LoVo (cell line): ENCODE measurements at places on chromosomes 1 and 21.
A peak's percentile ranks its signal among the peaks of the same experiment; 100 is the strongest.

DNA sequence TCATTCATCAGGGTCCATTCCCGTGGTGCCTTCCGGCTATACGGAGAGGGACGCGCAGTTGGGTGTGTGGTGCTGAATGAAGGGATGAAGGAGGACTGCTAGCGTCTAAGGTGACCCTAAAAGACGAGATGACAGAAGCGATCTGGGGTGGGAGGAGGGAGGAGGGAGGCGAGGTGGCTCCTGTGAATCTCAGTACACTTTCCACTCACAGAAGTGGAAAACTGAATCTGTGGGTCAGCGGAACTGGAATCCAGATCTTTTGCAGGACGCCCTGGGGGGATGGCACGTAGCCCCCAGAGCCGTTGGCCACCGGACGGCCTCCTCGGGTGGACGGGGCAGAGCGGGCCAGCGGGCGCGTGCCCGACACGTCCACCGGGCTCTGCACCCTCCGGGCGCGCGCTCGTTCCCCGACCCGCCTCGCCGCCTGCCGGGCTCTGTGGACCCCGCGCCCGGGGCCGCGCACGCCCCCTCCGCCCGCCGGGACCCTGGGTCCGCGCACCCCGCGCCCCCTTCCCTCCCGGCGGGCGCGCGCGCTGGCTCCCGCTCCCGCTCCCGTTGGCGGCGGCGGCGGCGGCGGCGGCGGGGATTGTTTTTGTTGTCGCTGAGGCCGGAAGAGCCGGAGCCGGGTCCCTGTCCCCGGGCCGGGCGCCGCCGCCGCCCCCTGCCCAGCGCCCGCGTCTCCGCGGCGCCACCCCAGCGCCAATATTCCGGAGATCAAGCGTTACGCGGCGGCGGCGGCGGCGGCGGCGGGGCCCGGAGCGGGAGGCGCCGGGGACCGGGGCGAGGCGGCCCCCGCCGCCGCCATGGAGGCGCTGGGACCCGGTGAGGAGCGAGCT lies at the start of gene AGO4:
Gene AGO4, plus strand, starts transcription at position 403 of the 836 bp plus-strand sequence. Its CDS starts 401 bp downstream, at position 804.
- peak; percentile 25 for DNase-seq

DNA sequence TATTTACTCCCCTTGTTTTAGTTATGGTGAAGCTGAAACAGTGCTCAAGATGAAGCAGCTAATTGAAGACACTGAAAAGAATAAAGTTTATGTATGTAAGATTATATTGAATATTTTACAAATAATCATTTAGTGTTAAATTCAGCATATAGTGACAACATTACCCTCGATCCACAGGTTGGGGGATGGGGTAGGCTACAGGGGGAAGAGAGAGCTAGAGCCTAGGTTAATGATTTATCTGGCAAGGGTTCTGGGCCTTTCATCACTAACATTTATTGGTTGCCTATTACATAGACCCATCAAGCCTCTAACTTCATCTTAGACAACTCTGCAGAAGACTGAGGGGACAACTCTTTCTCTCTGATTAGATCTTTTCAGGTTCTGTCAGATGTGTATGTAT lies 21.3 kb downstream of the ZCCHC17 start:
- no peak for DNase-seq

- DNase-seq: peak; percentile 70
Measured at GRCh38 chr21:17925000-17925610, 105.9 kb upstream of the C21orf91 start.

DNA sequence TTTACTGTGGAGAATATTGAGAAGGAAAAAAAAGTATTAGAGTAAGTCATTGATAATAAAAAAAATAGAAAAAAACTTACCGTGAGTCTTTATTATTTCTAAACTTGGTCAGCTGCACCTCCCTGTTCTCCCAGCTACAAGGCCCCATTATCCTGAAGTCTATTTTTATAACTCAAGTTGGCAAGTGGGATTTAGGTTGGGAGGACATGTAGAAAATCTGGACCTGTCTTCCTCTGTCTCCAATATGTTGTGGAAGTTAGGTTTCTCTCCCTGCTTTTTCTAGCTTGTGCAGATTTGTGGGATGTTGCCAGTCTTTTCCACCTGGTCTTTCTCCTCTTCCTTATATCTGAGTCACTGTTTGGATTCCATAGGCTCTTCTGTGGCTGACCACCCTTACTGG lies 361.4 kb downstream of the HLX start:
- DNase-seq: no peak

- DNase-seq: no peak
Measured at GRCh38 chr1:25361901-25362300, 23.8 kb downstream of the TMEM50A start.

GRCh38 chr1:60888126-60888525 lies 194.2 kb upstream of the NFIA start:
- DNase-seq: no peak

- DNase-seq: no peak
Measured at GRCh38 chr1:224459966-224460365, 25.4 kb upstream of the WDR26 start.

GRCh38 chr1:26239936-26240335 lies 5.9 kb downstream of the CEP85 start:
- no peak for DNase-seq

- DNase-seq: peak; percentile 91
Measured at GRCh38 chr1:201468844-201469644, at the start of gene PHLDA3. TSS of gene PHLDA3 (minus strand) at chr1:201469188. CDS start at chr1:201468786, 402 bp downstream.

- no peak for DNase-seq
Measured at GRCh38 chr1:53591924-53592323, 132.7 kb downstream of the DMRTB1 start.

DNA sequence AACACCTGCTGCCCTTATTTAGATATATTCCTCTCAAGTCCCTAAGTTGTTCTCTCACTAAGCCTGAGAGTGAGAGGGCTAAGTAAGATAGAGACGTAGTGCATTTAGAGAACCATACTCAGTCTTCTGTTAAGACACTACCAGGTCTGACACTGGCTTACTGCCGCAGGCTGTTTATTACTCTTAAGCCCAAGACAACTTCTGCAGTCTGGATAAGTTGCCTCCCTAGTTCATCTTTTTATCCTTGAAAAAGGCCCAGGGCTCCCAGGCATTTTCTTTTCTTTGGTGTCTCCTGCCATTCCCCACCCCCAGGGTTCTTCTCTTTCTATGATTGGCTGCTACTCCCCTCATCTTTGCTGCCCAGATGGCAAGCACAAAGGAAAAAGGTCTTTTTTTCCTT lies 38.7 kb downstream of the CACHD1 start:
- no peak for DNase-seq

DNA sequence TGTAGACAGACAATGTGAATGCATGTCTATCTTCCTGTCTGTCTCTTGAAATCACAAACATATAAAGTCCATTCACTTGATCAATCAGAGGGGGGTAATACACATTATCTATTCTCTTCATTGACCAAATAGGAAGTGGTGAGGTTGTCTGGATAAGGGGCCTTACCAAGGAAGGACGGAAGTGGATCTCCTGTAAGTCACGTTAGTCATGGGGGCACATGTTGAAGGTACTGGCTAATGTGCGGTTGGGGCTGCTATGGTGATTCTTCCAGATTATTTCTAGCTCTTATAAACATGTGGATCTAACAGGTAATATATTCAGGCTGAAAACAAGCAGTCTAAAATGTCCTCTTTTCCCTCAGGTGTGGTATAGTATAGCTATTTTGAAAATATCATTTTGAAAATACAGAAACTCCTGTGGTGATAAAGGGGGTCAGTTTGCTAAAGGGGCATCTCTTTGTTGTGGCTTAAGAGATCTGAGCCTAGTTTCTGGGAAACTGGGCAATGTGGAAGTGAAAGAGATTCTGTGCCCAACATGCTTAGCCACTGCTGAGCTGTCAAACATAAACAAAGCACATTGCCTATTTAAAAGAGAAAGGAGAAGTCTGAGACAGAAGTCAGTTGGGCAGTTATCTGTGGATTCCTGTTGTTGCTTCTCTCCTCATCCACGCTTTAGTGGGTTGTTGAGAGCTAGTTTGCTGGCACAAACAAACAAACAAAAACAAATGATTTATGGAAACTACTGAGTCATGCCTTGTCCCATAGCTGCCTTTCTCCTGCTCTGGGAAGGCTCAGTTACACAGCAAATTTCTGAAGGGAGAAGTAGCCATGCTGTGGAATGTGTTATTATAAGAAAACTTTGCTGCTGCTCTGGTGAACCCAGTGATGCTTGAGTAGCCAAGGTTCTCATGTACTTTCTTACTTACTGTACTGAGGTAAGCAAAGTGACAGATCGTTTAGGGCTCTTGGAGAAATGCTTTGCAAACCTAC lies 166.9 kb downstream of the HLX start:
- no peak for DNase-seq

- no peak for DNase-seq
Measured at GRCh38 chr1:30371888-30372791, 351.2 kb downstream of the MATN1 start.

GRCh38 chr21:38784458-38785266 lies 21.1 kb upstream of the ETS2 start:
- DNase-seq: no peak

GRCh38 chr1:30684881-30685795 lies 38.2 kb downstream of the MATN1 start:
- DNase-seq: no peak

DNA sequence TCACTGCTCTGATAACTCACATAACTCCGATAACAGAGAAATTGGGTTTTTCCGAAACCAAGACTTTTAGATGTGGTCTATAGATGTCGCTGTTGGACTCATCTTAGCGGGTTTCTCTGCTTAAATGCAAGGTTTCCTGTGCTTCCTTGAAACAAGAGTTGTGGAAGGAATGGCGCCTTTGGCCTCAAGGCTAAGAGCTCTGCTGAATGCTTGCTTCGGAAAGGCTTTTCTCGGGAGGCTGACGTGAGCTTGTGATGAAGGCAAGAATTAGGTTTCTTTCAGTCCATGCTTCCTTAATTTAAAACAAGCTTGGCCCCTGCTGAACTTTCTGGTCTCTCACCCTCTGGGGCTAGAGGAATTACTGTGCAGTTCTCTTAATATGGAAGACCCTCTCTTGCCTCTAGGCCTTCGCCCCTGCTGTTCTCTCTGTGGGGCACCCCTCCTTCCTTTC lies 113.5 kb downstream of the MAP3K21 start:
- DNase-seq: peak; percentile 75

- DNase-seq: no peak
Measured at GRCh38 chr1:196517193-196517592, 91.0 kb downstream of the KCNT2 start.

DNA sequence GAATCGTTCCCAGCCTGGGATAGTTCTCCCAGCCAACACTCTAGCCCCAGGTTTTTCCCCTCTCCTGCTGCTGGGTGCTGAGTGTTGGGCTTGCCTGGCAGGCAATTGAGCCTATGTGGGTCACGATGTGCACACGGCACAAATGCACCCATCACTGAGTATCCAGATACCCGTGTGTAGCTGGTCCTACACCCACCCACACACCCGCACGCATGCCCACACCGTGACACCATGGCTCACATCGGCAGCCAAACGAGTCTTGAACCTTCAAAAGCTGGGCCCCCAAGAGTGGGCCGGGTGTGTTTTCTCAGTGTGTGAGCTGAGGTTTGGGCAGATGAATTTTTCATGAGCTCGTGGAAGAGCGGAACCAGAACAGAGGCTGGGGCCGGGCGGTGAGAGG lies 188.5 kb downstream of the GRIK3 start:
- DNase-seq: no peak

DNA sequence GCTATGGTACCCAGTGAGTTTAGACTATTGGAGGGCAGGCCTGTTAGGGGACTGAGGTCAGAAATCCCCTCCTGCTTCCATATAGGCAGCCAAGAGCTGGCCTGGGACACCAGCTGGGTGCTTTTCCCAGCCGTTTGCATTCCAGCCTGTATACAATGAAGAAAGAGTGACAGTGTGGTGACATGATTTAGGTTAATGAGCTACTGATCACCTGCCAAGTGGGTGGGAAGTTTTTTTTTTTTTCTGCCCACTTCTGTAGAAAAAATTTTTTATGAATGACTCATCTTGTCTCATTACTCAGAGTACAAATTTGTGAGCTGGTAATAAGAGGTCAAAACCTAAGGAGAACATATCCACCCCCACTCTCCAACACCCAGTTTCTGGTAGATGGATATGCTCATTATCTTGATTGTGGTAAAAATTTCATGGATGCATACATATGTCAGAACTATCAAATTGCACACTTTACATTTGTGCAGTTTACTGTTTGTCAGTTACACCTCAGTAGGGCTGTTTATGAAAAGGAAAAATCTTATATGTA lies 16.4 kb upstream of the CGN start:
- peak; percentile 85 for DNase-seq

DNA sequence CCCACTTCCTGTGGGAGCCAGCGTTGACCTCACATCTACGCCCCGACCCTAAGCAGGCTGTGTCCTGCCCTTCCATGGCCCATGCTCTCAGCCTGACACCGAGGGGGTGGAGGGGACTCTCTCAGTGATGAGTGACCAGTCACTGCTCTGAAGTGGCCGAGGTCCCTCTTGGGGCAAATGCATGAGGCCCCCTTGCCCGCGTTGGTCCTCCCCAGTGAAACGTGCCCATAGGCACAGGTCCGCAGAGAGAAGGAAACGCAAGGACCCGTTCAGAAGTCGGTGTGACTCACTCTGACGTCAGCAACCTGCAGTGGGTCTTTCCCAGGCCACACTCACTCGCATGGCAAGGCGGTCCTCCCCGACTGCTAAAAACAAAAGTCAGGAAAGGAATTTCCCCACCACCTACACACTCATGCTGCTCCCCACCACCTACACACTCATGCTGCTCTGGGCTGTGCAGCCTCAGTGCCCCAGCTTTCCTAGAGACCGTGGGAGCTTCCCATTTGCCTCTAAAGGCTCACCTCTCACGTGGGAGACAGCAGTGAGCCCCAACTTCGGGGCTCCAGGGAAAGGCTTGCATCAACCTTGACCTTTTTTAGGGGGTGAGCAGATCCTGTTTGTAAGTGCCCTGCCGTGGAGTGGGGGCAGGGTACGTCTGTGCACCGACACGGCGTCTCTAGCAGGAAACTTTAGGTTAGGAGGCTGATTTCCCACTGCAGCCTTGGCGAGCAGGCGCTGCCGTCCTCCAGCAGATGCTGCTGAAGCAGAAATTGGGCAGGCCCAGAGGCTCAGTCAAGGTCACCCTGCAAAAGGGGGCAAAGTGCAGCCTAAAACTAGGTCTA lies 11.4 kb downstream of the UBASH3A start:
- DNase-seq: no peak

DNA sequence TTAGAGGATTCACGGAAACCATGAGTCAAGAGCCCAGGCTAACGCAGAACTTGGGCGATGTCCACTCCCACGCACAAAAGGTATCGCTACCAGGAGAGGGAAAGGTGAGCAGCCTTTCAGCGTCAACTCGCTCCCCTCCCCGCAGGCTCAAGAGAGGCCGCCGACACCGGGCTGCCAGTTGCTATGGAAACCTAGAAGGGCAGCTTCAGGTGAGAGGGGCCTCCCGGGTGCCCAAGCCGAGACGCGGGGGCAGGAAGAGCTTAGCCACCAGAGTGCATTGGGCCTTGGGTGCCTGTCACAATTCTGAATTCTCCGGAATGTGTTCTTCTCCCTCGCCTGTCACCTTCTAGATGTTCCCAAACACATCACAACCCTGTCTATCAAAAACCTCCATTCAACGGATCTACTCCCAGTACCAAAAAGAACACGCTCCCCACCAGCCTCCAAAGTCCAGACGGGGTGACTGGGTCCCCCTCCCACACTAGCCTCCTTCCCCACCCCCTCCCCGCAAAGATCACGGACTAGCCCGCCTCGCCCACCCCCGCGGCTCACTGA lies 694 bp downstream of the MEAF6 start:
- no peak for DNase-seq

GRCh38 chr1:72241397-72241796 lies 40.9 kb downstream of the NEGR1 start:
- no peak for DNase-seq

GRCh38 chr1:12506281-12507280 lies 111.4 kb downstream of the DHRS3 start:
- no peak for DNase-seq
